Heart left ventricle (tissue), 16 donors: ENCODE measurements at places on chromosomes 3 and 15. TPM values are rescaled to one million over a fixed set of nuclear protein-coding genes. Genes with fewer than 3 reads are reported as not detected.

The NANOGP8 gene
- not detected for total RNA-seq

- no peaks in the 10 kb centered on the region for H3K27me3 ChIP-seq
- H3K36me3 ChIP-seq, result no peaks in the 10 kb centered on the region
- no peak for DNase-seq
- H3K4me3 ChIP-seq, result no peak overlapping the region
- H3K4me1 ChIP-seq, result no peaks in the 10 kb centered on the region
Measured at GRCh38 chr15:75554717-75555116, 24.4 kb downstream of the PTPN9 start.

- no peaks in the 10 kb centered on the region for H3K27me3 ChIP-seq
- no peak for DNase-seq
- H3K4me1 ChIP-seq, result no peaks in the 10 kb centered on the region
- no peaks in the 10 kb centered on the region for H3K36me3 ChIP-seq
- H3K27ac ChIP-seq, result no peak overlapping the region
- H3K4me3 ChIP-seq, result no peak overlapping the region
Measured at GRCh38 chr15:88876573-88876972, 18.8 kb downstream of the HAPLN3 start.

DNA sequence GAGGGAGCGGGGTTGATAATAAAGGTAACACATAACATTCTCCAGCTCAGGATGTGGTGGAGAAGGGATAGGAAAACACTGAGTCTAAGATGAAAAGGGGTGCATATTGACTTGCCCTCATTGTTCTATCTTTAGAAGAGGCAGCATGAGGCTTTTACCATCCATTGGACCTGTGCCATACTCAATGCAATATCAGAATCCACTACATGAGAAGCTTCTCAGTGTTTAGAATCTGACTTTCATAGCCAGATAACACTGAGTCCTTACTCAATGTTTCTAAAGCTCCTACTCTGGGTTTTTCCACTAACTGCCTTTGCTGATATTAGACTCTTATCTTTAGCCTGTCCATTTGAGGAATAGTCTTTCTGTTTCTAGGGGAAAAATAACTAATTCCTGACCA is 24.3 kb upstream of the GADL1 start:
- H3K27me3 ChIP-seq, result no peaks in the 10 kb centered on the region
- no peaks in the 10 kb centered on the region for H3K4me1 ChIP-seq
- H3K4me3 ChIP-seq, result no peak overlapping the region
- no peak overlapping the region for H3K27ac ChIP-seq

GRCh38 chr3:14741510-14741909 is 66.6 kb downstream of the C3orf20 start:
- H3K27ac ChIP-seq, result no peak overlapping the region
- H3K36me3 ChIP-seq, result no peaks in the 10 kb centered on the region
- H3K27me3 ChIP-seq, result no peaks in the 10 kb centered on the region
- H3K4me1 ChIP-seq, result no peaks in the 10 kb centered on the region
- H3K4me3 ChIP-seq, result no peak overlapping the region
